ENCODE measurements at places on chromosomes 1 and 21. TPM values are rescaled to one million over a fixed set of nuclear protein-coding genes. Genes with fewer than 3 reads are reported as not detected.
A peak's percentile ranks its signal among the peaks of the same experiment; 100 is the strongest.

The DMRTA2 gene
- 1.4 TPM for total RNA-seq

DNA sequence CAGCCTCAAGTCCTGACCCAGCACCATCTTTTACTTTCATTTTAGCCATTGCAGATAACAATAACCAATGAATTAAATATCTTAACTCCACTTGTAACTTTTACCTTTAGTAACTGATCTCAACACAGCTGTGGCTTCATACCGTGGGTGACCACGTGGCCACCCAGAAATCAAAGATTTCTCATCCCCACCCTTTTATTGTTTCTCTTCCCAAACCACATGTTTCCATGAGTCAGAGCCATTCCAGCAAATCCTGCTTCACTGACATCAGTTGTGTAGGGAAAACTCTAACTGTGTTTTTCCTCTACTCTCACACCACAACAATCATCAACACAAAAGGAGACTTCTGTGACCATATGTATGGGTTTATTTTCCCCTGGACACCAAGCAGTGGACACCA, 25.1 kb upstream of the BRDT start:
- peak; percentile 83 for DNase-seq

DNA sequence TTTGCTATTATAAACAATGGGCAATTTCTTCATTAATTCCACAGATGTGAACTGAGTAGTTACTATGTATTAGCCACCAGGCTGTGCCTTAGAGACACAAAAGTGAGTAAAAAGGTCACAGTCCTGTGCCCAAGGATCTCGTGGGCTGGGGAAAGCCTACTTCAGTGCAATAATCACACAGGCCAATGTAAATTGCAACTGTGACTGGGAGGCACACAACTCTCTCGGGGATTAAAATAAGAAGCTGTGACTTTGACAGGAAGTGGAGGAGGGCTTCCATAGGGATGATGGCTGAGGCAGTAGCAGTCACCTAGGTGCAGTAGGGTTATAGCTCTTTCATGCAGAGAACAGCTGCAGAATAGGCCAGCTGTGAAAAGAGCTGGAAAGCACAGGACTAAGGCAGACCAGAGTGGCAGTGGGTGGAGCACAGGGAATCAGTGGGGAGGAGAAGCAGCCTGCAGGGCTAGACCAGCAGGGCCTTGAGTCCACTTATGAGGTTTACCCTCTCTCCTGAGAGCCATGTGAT, 121.9 kb downstream of the MAB21L3 start:
- peak; percentile 20 for DNase-seq

- DNase-seq = no peak
These were observed 17.0 kb downstream of the AGT start for GRCh38 chr1:230696722-230697437.

GRCh38 chr1:103783944-103784377, 34.3 kb downstream of the AMY1C start:
- DNase-seq = no peak

- DNase-seq = no peak
These were observed 517.2 kb upstream of the NR5A2 start for GRCh38 chr1:199510314-199510713.

- DNase-seq = no peak
These were observed 24.0 kb downstream of the CFAP74 start for GRCh38 chr1:1979482-1980165.
